ENCODE measurements at places on chromosomes 7 and 10.

- DNase-seq, result no peak
Observed at GRCh38 chr10:109650228-109650627, 273.1 kb downstream of the XPNPEP1 start.

DNA sequence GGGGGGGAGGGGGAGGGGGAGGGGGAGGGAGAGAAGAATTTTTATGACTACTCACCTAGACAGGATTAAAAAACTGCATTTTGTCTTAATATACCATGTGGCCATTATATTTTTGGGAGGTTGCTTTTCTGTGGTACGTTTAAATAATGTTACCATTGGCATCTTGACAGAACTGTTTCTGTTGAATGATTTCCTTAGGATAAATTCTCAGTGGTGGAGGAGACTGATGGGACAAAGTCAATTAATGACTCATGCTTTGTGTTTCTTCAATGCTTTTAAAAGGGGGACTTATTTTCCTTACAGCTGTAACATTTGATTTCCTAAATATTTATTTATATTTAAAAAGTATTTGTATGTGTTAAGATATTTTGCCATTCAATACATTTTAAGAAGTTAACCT lies 13.7 kb downstream of the AGR2 start:
- no peak for DNase-seq

- no peak for DNase-seq
Observed at GRCh38 chr7:124713086-124713485, 52.5 kb downstream of the GPR37 start.

DNA sequence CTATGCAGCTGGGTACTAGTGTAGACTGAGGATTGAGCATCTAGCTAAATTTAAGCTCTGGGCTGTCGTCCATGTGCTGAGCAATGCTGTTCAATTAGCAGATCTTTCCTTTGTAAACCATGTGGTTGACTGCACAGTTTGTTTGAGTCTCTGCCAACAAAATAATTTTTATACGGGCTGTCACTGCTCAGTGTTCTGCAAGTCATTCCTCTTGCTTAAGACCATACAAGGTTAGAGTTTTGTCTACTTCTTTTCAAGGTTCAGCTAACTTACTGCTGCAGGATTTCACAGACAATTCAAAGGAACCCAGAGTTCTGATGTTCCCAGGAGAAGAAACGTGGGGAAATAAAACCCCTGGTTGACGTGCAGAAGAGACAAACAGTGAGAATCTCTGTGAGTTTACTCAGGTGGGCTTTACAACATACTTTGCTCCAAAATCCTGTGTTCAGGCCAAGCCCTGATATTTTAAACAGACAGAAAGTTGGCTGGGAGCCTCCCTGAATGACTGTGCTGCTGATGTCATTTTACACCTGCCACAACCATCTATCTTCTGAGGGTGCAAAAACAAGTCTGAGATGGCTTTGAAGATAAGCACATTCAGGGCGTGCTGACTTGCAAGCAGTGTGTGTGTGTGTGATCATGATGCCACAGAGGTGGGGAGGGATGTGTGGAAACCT lies 177.1 kb upstream of the SVIL start:
- DNase-seq, result no peak

DNA sequence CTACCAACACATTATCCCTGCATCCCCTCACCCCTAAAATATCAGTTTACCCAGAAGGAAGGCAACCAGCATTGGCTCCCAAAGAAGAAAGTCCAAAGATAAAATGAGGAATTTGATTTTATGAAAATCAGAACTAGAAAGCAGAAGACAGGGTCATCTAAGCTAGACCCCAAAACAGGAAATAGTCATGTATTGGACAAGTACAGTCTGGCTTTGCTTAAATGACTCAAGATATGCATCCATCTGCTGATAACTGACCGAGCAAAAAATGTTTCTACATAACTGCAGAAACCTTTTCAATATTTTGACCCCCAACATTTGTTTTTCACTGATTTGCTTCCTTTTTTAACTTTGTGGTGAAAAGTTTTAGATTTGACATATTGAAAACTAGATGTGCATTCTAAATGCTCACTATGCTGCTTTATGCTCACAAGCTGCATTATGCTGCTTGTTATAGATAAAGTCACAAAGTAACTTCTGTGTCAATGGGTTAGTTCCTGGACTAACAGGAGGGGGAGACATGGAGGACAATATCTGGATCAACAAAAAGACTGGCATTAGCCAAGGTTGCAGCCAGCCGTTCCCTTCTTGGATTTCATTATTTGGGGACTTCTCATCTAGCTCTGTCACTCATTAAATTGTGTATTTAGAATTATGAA lies 227.0 kb downstream of the INHBA start:
- no peak for DNase-seq
